Stimulated activated CD8-positive, alpha-beta memory T cell treated with anti-CD3 and anti-CD28 coated beads, Interleukin-7, amount 100 ng/mL, for 1 hour (primary cell): ENCODE measurements at places on chromosomes 13 and 19.

GRCh38 chr13:39510316-39510695, 92.7 kb downstream of the LHFPL6 start:
- no peak for DNase-seq

DNA sequence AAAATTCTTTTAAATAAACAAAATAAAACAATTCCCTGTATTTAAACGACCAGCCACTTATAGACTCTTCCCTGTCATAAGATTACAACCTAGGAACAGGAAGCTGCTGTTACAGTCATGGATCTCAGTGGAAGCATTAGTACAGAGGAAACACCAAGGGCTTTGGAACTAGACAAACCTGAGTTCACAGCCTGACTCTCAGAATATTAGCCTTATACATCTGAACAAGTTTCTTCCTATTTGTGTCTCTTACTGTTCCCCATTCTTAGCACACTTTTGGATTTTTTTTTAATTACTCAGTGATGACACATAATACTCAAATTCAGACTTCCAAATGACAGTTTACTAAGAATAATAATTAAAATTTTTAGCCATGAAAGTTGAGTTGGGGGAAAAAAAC, 46.1 kb downstream of the ZDHHC20 start:
- DNase-seq = no peak

GRCh38 chr13:23696610-23697009, 126.4 kb downstream of the TNFRSF19 start:
- DNase-seq = no peak

- no peak for DNase-seq
These were observed 120.2 kb downstream of the UBL3 start for GRCh38 chr13:29730253-29730652.

DNA sequence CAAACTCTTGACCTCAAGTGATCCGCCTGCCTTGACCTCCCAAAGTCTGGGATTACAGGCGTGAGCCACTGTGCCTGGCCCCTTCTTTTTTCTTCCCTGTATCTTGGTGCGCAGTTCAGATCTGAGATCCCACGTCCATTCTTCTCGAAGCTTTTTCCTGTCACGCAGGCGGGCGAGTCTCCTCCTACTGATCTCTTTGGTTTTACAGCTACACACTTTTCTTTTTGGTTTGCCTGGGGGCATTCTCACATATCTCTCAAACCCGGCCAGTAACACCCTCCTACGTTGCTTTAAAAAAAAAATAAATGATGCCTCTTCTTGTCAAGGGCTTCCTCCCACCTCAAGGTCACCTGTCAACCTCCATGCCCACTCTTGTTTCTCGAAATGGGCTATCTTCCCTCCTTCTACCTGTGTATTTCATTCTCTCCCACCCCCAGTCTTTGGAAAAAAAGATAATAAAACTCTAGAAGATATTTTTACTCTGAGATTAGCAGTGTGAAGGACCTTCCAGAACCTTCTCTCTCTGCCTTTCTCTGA, 12.1 kb downstream of the TMPRSS9 start:
- DNase-seq = no peak

DNA sequence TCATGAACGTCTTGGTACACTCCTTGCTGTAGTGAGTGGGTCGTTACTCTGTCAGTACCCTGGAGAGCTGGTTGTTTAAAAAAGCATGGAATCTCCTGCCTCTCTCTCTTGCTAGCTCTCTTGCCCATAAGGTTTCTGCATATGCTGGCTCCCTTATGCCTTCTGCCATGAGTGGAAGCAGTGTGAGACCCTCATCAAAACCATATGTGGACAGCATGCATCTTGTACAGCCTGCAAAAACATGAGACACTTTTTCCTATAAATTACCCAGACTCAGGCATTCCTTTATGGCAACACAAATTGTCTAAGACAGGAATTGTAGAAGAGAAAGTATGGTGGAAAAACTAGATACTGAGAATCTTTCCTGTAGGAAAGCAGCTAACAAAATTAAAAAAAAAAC, 516.3 kb downstream of the SLITRK6 start:
- DNase-seq = no peak

DNA sequence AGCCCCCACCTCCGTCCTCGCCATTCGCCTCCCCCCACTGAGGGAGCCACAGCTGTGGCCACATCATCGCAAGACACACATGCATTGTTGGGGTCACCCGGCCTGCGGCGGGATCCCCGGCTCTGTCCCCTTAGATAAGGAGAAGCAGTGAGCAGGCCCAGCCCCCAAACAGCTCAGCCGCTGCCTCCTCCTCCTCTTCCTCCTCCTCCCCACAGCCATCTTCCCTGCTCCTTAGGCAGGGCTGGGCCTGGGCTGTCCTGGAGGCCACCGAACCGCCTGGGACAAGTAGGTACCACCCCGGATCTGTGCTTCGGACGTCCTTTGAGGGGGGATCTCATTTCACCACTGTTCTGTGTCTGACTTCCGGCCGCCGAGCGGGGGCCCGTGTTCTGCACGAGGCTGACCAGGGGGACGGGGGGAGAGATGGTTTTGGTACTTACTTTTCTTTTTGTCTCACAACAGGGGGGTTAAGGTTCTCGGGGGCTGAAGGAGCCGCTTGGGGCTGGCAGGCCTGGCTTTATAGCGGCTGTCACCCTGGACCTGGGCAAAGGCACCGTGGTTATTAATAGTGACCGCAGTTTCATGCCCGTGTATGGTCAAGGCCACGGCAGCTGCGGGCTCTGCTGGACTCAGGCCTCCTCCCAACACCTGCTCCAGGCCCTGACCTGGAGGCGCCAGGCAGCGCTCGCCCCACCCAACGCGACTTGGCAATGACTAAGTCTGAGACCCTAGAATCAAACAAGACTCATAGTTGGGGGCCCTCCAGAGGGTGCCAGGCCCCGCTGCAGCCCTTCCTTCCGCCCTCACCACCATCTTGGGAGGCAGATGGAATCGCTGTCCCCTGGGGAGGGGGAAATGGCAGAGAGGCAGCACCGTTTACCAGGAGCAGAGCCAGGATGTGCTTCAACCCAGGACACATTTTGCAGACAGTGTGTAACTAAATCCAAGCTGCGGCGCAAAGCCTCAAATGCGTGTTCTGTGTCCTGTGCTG, 18.3 kb downstream of the NMRK2 start:
- DNase-seq = no peak

DNA sequence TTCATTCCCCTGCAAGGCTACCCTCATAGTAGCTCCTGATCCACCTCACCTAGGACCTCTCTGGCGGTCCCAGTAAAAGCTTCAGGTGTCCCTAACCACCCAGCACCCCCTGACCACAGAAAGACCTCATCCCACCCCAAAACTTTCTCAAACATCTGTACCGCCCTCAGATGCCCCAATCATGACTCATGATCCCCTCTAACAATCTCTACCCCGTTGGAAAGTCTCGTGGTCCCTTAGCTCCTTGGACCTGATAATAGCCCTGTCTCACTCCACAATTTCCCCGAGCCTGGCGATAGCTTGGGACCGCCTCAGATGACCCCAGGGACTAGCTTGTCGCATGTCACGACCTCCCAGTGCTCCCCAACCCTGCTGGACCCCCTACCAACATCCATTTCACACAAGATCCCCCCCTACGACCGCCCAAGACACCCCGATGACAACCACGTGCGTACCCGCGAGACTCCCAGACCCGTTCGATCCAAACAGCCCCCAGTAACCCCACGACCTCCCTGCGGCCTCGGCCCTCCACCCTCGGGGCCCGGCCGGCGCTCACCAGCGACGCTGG, 450 bp downstream of the NDUFA11 start:
- no peak for DNase-seq

GRCh38 chr13:67353941-67354340, 123.8 kb upstream of the PCDH9 start:
- no peak for DNase-seq

DNA sequence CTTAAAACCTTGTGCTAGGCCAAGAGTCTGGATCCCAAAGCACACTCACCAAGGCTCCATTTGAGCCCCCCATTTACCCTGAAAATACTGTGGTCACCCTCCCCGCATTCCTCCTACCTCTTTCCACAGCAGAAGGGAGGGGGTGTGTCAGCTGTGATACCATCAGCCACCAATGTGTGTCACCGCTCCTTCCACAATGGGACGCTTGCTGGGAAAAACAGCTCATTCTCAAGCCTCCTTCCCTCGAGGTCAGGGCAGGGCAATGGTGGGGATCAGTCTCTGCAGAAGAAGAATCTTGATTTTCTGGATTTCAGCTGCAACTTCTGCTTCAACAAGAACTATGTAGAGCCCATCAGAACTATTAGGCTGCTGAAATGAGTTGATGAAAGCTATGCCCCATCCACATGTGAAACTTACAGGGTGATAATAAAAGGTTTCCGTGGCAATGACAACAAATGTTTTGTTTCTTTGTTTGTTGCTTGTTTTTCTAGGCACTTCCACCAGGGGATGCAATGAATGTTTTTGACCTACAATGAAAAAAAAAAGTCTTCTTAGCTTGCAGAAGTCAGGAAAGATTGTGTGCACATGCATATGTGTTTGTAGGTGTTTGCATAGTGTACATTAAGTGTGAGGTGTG, 26.4 kb upstream of the ZNF507 start:
- no peak for DNase-seq

GRCh38 chr13:112802802-112803195, 113.0 kb downstream of the ATP11A start:
- no peak for DNase-seq

GRCh38 chr13:93259527-93260080, 33.0 kb downstream of the GPC6 start:
- DNase-seq = no peak

GRCh38 chr19:45475537-45476291, 7.9 kb downstream of the FOSB start:
- no peak for DNase-seq

DNA sequence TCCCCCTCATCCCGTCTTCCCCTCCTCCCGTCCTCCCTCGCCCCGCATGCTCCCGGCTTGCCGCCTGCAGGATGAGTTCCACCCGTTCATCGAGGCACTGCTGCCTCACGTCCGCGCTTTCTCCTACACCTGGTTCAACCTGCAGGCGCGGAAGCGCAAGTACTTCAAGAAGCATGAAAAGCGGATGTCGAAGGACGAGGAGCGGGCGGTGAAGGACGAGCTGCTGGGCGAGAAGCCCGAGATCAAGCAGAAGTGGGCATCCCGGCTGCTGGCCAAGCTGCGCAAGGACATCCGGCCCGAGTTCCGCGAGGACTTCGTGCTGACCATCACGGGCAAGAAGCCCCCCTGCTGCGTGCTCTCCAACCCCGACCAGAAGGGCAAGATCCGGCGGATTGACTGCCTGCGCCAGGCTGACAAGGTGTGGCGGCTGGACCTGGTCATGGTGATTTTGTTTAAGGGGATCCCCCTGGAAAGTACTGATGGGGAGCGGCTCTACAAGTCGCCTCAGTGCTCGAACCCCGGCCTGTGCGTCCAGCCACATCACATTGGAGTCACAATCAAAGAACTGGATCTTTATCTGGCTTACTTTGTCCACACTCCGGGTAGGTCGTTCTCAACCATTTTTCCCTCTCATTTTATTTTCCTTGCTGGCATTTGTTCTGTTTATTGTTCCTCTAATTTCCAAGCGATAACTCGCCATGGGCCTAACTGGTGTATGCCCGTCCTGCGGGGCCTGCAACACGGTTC, 29.8 kb downstream of the NFIX start:
- DNase-seq = no peak

DNA sequence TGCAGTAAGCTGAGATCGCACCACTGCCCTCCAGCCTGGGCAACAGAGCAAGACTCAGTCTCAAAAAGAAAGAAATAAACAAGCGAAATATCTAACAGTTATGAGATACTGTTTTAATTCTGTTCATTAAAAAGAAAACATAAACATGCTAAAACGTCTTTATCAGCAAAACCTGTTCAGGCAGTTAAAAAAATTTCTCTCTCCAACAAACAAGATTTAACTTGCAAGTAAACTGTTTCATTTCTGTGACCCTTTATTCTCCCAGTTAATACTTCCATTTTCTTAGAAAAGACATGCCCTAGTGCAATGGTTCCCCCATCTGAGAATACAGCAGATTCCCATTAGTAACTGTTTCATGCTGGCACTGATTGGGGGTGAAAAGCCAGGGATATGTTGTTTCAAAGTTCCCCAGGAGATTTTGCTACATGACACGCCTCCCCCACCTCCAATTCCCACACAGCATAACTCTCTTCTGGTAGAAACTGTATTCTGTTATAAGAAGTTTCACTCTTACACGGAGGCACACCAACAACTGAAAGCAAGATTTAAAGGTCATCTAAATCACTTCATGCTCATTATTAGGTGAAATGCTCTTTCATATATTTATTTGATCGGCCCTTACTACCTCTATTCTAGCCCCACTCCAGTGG, 24.4 kb downstream of the ELF1 start:
- DNase-seq = no peak

DNA sequence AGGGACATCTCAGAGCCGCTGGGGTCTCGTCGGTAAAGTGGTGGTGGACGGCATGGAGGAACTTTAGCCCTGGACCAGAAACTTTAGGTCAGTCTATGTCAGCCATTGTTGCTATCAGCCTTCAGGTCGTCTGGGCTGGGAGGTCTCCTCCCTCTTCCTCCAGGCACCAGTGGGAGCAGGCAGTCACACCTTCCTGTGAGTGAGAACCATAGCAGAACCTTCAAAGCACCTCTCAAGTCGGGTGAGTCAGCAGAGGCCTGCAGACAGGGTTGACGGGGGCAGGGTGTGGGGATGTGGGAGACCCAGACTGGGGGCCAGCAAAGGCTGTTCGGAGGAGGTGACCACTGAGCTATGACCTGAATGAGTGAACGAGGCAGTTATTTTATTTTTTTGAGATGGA, 15.4 kb upstream of the SBNO2 start:
- no peak for DNase-seq

GRCh38 chr13:39597838-39598237, 5.2 kb downstream of the LHFPL6 start:
- DNase-seq = no peak

- no peak for DNase-seq
These were observed 60.8 kb downstream of the C13orf42 start for GRCh38 chr13:51050021-51050830.

DNA sequence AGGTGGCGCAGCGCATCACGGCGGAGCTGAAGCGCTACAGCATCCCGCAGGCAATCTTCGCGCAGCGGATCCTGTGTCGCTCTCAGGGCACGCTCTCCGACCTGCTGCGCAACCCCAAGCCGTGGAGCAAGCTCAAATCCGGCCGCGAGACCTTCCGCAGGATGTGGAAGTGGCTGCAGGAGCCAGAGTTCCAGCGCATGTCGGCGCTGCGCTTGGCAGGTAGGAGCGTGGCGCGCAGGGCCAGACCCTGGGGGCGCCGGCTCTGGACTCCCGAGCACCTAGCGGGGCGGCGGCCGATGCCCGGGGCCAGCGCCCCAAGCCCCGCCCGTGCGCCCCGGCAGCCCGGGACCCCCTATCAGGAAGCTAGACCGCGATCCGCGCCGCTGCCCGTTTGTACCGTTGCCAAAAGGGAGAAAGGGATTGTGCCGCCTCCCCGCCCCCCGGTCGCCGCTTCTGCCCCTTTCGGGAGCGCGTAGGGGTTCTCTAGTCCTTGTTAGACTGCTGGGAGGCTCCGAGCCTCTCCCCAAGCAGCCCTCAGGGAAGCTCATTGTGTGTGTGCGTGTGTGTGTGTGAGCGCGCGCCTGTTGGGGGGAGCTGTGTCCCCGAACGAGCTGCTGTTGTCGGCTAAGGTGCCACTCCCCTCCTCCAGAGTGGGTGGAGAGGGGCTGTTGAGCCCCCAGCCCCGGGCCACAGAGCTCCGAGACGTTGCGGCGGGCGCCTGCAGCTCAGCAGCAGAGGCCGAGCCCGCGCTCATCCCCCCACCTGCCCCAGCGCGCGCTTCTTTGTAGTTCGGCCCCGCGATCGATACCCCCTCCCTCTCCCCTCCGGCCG, 1.5 kb downstream of the ONECUT3 start:
- no peak for DNase-seq

GRCh38 chr19:16076958-16077611, 790 bp downstream of the TPM4 start:
- DNase-seq = no peak
